ENCODE measurements at places on chromosomes 5 and 9. TPM values are rescaled to one million over a fixed set of nuclear protein-coding genes. Genes with fewer than 3 reads are reported as not detected.

ADAMTS12 gene
- not detected for total RNA-seq

ZNF454 gene
- not detected for total RNA-seq

DNA sequence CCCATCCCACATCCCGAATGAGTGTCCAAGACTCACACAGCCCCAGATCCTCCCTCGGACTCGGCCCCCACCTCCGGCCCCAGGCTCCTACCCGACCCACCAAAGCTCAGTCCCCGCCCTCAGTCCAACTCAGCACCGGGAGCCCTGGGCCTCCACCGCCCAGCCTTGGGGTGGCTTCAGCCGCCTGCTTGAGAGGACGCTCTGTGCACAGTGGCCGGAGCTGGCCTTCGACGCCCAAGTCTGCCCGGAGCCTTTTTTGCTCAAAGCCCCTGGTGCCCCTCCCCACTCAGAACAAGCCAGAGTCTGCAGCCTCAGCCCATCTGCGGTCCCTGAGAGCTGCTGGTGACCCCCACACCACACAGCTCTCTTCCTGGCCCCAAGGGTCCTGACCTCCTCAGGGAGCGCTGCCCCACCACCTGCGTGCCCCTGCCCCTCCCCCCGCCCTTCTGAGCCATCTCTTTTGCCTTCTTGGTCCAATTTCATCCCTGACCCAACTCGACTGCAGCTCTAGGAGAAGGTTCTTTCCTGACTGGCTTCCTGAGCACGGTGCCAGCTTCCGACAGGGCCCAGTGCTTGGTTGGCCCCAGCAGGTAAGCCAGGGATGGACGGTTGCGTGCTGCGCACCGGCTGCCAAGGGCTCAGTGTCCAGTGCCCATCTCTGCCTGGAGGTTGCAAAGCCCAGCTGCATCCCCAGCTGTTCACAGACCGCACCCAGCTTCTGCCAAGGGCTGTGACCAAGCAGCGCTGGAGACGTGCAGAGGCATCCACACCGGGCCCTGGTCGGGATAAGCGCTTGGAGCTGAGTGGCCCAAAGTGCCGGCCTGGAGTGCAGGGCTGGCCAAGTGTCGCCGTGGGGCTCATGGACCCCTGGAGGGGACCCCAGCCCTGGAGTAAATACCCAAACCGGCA, 27.7 kb upstream of the NSMF start:
- no peak overlapping the region for H3K27ac ChIP-seq
- no peaks in the 10 kb centered on the region for H3K36me3 ChIP-seq
- H3K4me3 ChIP-seq = no peak overlapping the region
- no peak for DNase-seq

DNA sequence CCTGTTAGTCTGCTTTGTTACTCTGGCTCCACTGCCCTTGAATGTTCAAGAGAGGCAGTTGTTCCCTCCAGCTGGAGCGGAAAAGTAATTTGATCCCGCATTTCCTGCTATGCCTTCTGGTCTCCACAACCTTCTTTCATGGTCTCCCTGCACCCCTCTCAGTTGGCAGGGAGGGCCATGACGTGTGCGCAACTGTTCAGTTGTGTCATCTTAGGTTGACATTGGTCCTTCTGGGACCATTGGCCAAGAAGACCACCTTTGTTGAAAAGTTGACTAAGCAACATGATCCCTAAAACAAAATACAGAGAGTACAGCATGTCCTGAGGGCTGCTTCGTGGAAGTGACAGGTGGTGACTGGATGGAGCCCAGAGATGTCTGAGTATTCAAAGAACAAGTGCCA, 192.5 kb upstream of the TUT7 start:
- no peak for DNase-seq
- no peaks in the 10 kb centered on the region for H3K36me3 ChIP-seq
- H3K27me3 ChIP-seq = peaks cover 19% of the 10 kb centered on the region
- no peaks in the 10 kb centered on the region for H3K4me1 ChIP-seq

- no peaks in the 10 kb centered on the region for H3K4me1 ChIP-seq
- DNase-seq = no peak
- no peaks in the 10 kb centered on the region for H3K36me3 ChIP-seq
- H3K27me3 ChIP-seq = peaks cover 12% of the 10 kb centered on the region
These were observed 137.4 kb downstream of the GAS1 start for GRCh38 chr9:86809759-86810367.
